ENCODE measurements at places on chromosomes 1 and 21.

GRCh38 chr1:2121101-2121691 lies 71.0 kb downstream of the PRKCZ start:
- DNase-seq: no peak

DNA sequence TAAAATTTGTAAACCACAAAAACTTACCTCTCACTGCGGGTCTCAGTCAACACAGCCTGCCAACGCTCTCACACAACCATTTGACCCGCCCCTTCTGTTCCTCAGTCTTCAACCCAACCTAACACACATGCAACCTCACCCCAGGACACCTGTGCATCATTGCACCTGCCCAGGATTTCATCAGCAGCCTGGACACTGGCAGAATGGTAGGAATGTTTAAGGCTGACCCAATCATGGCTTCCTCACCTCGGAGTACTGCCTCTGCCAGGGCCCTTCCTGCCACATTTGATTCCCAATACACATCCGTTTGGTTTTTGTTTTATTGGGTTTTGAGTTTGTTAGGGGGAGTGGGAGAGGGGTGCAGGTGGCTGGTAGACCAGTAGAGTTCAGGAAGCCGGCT lies 40.7 kb downstream of the TOMM20 start:
- DNase-seq: no peak

- no peak for DNase-seq
Measured at GRCh38 chr1:3899754-3900149, 320 bp downstream of the C1orf174 start.

DNA sequence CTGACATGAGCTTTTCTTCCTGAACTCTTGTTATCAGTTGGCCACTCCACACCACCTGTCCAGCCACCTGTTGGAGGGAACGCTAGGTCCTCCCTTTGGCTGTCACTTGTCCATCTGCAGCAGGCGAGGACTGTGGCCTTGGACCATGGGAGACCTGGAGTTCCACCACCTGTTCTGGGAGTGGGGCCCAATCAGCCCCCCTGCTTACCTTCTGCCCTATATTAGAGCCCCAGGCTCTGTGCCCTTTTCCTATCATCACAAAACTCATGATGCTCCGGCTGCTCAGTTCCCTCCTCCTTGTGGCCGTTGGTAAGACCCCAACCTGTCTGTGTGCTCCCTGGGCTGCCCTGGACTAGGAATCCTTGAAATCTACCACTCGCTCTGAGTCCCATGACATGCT lies at the start of gene CELA3A:
TSS of gene CELA3A (plus strand) at position 249 of the 400 bp plus-strand sequence. CDS start at position 267, 18 bp downstream.
- no peak for DNase-seq

- DNase-seq: no peak
Measured at GRCh38 chr1:213680677-213681325, 307.0 kb upstream of the PROX1 start.

DNA sequence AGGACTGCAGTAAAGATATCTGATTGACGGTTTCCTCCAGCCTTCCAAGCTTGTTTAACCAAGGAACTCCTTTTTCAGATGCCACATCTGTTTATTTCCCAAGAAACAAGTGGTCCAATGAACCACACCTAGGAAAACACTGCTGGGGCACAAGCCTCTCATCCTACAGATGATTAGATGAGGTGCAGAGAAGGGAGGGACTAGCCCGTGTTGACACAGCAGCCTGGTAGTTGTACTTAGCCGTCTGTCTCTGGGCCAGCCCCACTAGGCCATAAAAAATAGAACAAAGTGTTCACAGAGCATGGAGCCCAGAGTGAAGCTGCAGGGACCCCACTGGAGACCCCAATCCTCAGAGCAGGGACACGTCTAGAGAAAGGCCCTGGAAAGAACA lies 32.1 kb downstream of the LRP8 start:
- no peak for DNase-seq

DNA sequence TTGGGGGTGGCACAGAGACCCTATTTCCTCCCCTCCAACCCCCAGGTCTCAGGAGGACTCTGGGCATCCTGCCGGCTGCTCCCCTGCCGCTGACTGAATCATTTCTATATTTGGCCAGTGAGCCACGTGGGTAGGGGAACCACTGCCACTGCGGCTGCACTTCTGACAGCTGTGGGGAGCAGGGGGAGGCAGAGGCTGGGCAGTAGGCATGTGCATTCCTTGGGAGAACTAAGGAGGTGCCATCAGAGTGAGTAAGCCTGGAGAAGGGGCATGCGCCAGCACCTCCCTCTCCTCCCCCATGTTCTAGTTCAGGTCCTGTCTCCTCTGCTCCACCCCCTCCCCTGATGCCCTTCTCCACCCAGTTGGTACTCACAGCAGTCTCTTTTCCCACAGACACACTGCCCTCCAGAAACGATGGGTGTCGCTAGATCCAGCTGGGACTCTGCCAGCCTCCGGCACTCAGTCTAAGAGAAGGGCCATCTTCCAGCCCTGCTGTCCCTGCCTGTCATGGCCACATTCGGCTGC lies 12.0 kb downstream of the PPFIA4 start:
- DNase-seq: no peak

GRCh38 chr1:196951711-196952394 lies 8.3 kb downstream of the CFHR2 start:
- no peak for DNase-seq

- peak; percentile 79 for DNase-seq
Measured at GRCh38 chr1:43653339-43653738, 3.4 kb downstream of the KDM4A start.

DNA sequence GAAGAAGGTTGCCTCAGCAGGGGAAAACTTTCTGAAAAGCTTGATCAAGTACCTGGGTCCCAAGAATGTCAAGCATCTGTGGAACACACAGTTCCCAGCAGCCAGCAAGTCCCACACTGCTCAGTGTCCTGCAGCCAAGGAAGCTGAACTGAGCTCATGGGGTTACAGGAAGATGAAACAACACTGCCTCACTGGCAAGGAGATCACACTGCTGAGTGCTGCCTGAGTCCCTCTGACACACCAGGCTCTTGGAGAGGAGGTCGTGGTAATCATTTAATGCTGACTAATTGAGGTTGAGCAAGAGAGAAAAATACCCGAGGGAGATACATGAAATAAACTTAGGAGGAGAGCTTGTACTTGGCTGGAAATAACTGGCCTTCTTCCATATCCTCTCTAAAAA lies 75.2 kb downstream of the MPZL1 start:
- peak; percentile 78 for DNase-seq

DNA sequence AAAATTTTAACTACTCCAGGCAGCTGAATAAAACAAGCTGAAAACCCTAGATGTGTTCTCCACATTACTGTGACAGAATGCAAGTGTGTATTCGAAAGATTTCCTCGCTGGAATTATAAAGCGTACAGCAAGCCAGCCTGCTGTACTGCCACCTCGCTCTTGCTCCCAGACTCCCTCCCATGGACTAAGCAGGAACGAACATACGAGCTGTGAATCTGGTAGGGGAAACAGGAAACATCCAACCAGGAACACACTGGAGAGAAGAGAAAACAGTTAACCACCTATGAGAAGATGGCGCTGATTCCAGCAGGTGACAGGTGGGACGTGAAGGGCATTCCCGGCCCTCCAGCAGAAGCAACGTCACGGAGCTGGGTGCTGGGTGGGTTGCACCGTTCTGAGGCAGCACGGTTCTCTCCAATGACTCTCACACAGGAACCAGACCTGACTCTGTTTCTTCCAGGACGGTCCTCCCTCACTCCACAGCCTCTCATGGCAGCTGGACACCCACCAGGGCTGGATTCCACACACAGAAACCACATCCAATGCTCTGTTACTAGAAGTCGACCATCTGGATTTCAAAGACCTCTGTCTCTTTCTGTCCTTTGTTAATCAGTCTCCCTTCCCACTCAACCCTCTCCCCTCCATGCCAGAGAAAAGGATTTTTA lies 219.2 kb downstream of the RERE start:
- DNase-seq: no peak

DNA sequence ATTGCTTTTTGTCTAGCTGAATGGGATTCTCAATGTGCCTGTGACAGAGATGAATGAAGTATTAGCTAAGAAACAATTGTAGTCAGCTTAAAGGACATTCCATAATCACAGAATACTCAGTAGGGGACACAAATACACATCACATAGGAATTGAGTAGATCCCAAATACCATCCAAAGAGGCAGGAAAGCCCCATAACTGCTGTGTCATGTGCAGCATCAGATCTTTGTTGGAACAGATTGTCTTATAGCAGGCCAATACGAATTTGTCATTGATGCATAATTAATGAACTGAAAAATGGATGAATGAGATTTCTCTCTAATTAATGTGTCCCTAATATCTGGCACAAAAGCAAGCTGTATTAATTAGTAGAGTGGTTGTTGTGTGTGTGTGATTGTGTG lies 82.3 kb upstream of the S1PR1 start:
- no peak for DNase-seq

DNA sequence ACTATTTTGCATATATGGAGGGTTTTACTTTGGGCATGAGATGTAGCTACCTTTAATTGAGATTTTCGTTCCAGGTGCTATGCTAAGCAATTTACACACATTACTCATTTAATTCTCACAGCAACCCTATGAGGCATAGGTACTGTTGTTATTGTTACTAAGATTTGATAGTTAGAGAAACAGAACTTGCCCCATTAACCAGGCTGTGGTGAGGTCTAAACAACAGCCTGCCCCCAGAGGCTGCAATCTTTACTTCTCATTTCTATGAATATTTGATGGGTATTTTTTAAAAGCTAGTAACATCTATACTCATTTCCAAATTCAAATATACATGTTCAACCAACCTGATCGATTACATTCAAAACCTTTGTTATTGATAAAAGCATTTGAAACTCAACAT lies 155.6 kb downstream of the GALNT2 start:
- DNase-seq: no peak

DNA sequence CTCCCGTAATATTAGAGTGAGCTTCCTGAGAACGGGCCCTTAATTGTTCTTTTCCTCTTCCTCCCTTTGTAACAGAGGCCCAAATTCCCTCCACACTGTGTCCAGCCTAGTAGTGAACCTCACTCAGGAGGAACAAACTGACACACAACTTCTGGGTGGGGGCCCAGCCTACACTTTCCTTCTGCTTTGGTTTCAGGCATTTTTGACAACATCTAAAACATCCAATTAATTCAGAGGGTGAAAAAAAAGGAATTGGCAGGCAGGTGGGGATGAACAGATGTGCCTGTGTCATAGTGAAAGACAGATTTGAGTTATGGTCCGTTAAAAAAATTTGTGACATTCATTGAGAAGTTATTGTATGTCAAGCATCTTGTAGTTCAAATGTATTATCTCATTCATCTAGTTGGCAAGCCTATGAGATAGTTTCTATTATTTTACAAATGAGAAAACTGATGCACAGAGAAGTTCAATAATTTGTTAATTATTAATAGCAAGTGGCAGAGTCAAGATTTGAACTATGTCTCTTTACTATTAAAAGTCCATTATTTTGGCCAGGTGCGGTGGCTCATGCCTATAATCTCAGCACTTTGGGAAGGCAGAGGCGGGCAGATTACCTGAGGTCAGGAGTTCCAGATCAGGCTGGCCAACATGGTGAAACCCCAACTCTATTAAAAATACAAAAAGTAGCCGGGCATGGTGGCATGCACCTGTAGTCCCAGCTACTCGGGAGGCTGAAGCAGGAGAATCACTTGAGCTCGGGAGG lies 41.6 kb upstream of the LRIG2 start:
- no peak for DNase-seq

GRCh38 chr1:172733815-172734214 lies 74.9 kb downstream of the FASLG start:
- no peak for DNase-seq

DNA sequence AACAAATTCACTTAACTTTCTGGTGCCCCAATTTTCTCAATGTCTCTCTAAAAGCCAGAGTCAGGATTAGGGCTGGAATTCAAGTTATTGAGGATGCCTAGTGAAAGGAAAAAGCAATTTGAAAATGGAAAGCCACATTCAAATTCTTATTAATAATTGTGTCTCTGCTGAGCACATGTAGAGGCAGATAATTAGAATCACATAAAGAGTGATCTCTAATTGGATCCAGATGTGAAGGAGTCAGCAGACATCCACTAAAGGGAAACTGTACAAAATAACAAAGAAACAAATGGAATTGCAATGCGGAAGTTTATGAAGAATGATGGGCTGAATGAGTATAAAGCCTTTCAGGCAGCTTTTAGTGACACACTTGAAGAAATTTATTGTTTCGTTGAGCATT lies 482.6 kb downstream of the TTLL7 start:
- DNase-seq: no peak

- no peak for DNase-seq
Measured at GRCh38 chr1:17258758-17259130, 9.8 kb downstream of the PADI3 start.

GRCh38 chr21:43889069-43889468 lies 24.0 kb downstream of the AGPAT3 start:
- no peak for DNase-seq

GRCh38 chr1:245791410-245792312 lies 636.9 kb downstream of the KIF26B start:
- DNase-seq: no peak

DNA sequence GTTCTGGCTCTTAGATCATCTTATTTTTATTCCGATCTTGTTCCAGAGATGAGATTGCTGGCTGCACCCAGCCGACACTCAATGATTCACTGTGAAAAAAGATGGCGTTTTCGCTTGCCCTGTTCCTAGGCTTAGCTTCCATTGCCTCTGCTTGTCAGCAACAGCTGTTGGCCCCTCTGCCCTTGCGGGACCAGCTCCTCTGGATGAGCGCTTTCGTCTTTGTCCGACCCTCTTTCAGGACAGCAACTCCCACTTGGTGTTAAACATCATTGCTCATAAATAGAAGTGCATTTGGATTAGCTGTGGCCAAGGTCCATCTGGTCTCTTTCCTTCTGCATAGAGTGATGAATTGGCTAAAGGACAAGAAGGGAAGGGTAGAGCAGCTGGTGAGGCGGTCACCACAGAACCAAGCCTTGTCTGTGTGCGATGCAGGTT lies 43.5 kb upstream of the SCCPDH start:
- DNase-seq: no peak

- no peak for DNase-seq
Measured at GRCh38 chr1:52306227-52307006, 59.6 kb downstream of the CC2D1B start.

DNA sequence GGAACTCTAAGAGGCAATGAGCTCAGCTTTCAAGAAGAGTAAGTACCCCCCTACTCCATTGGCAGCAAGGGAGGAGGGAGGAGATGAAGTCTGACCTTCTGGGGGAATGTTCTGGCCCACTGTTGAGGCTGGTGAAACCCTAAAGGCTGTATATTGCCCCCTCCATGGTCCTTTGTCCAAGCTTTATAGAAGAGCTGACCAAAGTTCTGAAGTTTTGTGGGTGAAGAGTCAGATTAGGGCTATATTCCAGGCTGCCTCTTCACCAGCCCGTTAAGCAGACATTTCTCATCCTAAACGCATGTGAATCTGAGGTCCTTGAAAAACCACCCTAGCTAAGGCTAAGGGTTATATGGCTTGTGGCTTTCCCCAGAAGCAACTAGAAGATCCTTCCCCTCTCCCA lies 1.4 kb downstream of the C1orf94 start:
- peak; percentile 11 for DNase-seq

- DNase-seq: peak; percentile 86
Measured at GRCh38 chr21:32569261-32570230, 15.8 kb downstream of the TCP10L start.

DNA sequence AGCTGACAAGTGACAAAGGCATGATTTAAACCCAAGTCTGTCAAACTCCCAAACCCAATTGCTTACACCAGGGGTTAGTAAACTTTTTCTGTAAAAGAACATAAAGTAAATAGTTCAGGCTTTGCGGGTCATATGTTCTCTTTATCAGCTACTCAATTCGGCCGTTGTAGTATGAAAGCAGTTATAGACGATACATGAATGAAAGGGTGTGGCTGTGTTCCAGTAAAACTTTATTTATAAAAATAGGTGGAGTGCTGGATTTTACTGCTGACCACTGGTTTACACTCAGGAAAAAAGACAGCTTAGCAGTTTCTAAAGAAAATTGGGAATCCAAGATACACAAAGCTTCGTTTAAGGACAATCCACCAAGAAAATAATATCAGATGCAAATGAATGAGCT lies 124.3 kb upstream of the BCL9 start:
- DNase-seq: no peak
